ENCODE measurements at places on chromosomes 12 and 14. TPM values are rescaled to one million over a fixed set of nuclear protein-coding genes. Genes with fewer than 3 reads are reported as not detected.

Gene DYRK2
- 40.7 TPM for total RNA-seq

Gene NEUROD4
- total RNA-seq, result not detected

Gene HOXC12
- not detected for total RNA-seq

Gene SMCO2
- not detected for total RNA-seq

Gene FRMD6
- 112 TPM for total RNA-seq

Gene DLK1
- 0.39 TPM for total RNA-seq

Gene NUP37
- 23.4 TPM for total RNA-seq

Gene APOF
- total RNA-seq, result not detected

Measured in ureter (tissue), 1 donor.